ENCODE measurements at places on chromosomes 5 and 9.

GRCh38 chr9:93306081-93306480 lies 122.1 kb downstream of the WNK2 start:
- DNase-seq: peak; percentile 47

DNA sequence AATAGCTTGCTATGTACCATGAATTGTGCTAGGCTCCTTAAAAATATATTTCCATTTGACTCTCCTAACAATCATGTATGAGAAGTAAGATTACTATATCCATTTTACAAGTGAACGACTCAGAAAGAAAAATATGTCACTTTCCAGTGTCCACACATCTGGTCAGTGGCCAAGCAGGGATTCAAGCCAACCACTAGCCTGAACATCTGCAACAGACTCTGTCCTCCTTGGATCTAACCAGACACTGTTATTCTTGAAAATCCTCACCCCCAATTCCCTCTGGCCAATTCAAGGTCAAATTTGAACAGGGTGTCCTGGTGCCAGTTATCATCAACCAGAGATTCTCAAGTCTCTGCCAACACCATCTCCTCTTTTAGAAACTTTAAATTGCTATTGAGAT lies 344.1 kb upstream of the WWC1 start:
- no peak for DNase-seq

DNA sequence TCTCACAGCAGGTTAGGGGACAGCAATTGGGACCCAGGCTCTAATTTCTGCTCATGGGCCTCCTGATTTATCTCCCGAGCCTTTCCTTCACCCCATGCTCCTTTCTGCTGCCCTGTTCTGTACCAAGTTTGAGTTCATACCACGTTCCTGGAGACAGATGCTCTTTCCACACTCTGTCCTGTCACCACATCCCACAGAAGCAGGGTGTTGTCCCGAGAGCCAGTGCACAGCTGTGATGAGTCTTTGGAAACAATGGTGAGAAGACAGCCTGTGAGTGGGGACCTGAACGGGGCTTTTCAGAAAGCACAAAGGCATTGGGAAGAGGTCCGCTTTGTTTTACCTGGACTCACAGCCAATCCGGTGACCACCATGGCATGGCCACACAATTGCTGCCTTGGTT lies 17.4 kb downstream of the WDR31 start:
- no peak for DNase-seq

DNA sequence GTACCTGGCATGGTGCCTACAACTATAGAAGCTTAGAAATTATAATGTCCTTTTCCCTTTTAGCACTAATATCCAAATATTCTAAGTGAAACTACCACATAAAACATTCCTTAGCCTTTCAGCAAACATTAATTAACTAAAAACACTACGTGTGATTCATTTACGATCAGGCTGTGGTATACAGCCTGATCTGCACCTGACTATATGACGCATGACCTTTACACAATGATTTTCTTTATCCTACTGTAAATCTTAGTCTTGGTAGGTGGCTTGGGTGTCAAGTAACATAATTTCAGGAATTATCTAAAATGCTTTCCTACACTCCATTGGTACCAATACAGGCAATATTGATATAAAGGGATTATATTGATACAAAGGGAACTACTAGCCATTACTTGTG lies 686.7 kb downstream of the DTWD2 start:
- DNase-seq: no peak

DNA sequence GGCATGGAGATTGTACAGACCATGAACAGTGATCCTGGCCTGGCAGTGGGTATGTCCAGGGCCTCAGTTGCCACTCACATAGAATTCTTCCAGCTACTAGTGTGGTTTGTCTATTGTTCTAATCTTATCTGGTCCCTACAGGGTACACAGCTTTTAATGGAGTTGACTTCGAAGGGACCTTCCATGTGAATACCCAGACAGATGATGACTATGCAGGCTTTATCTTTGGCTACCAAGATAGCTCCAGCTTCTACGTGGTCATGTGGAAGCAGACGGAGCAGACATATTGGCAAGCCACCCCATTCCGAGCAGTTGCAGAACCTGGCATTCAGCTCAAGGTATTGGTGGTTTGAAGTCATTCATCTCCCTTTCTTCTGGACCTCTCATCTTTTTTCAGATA lies 43.8 kb downstream of the THBS4 start:
- no peak for DNase-seq

GRCh38 chr5:34804913-34805312 lies 34.1 kb upstream of the TTC23L start:
- DNase-seq: no peak

GRCh38 chr5:110785356-110785755 lies 46.5 kb downstream of the SLC25A46 start:
- no peak for DNase-seq

DNA sequence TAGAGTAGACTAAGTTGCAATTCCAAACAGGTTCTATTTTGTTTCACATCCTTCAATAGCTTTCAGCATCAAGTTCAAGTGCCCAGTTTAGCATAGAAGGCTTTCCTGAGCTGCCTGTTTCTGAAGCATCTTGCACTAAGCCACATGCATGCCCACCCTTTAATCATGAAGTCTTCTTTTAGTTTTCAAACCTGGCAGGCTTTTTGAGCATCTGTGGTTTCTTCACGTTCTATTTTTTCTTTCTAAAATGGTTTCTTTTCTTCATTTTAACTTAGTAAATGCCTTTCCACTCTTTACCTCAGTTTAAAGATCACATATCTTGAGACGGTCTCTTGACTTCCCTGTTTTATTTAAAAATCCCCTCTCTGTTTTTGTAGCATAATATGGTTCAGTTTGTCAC lies 360.1 kb downstream of the MAN2A1 start:
- no peak for DNase-seq

DNA sequence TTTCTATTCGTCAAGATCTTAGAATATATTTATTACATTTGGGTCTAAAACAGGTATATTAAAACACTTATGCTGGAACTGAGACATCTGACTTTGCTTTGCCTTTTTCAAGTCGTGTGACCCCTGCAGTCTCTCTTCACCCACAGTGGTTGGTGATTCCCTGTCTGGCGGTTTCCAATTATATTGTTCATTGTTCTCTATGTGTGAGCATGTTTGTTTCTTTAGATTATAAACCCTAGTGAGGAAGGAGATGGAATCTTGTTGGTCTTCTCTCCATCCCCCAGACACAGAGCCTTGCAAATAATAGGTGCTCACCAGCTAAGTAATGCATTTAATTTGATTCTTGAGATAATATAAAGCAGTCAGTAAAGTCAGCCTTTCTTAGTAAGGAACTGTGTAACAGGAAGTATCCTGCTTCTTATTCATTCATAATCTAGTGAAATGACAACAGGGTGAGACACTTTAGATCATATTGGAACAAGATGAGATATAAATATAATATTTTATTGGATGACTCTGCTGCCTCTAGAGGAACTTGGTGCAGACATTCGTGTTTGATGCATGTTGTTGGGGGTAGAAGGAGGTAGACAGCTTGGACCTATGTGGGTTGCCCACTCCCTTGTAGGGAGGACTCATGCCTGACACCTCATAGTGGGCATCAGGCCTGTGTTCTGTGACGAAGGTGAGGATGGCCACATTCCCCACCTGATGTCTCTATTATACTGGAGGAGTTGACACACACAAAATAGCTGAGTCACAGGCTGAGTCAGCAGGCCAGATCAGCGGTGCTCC lies 88.1 kb downstream of the FGF1 start:
- no peak for DNase-seq

GRCh38 chr9:114303571-114303970 lies 19.3 kb upstream of the ORM1 start:
- no peak for DNase-seq

DNA sequence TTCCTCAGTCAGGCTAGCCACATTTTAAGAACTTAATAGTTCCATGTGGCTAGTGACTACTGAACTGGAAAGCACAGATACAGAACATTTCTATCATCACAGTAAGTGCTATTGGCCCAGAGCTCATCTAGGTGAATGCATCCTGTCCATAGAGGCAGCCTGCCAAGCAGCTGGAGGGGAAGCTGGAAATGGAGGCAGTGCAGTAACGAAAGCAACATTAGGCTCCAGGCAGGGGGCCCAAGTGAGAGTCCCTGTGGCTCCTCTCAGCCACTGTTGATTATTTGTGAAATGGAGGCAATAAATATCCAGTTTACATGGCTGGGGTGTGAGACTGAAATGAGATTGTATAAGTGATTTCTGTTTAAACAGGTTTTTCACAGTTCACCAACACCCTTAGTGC lies 227.2 kb upstream of the KLF9 start:
- no peak for DNase-seq

DNA sequence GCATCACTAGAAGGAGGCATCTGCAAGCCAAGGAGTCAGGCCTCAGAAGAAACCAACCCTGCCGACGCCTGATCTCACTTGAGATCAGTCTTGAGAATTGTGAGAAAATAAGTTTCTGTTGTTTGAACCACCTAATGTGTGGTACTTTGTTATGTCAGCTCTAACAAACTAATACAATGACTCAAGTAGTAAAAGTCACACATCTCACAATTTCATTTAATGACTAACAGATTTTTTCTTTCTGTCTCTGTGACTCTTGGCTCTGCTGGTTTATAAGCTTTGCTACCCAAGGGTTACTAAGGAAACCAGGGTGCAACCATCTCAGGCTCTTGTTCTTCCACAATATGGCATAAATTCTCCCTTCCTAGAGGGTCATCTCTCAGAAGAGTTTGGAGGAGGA lies 315.8 kb upstream of the GRAMD2B start:
- DNase-seq: no peak

DNA sequence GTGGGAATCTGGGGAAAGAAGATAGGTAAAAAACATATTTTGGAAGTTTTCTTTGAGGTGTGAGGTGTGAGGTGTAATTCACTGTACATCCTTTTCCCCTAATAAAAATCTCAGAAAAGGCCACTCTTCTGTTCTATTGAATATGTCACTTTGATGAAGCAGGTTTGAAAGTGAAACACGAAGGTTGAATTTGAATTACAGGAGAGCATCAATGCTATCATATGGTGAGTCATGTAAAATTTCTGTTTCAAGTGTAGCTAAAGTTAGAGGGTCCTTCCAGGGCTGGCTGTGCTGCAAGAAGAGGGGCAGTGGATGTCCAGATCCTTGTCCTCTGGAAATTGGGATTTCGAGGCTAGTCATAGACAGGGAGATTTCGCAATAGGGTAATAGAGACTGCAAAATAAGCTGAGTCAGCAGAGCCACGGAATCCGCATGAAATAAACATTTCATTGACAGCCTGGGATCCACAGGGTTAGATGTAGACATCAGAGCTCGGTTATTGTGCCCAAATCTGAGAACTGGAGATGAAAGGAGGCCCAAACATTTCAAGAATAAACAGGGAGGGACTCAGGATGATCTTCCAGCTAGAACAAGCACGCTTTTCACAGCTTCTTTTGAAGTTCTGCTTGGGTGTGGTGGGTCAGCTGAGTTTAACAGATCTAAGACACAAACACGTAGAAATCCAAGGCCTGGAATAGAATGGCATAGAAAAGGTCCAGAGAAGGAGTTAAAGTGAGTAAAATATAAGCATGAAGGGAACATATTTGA lies 194.4 kb upstream of the CDKN2B start:
- no peak for DNase-seq

- no peak for DNase-seq
These were observed 1079.7 kb upstream of the CDH18 start for GRCh38 chr5:21067724-21068123.

DNA sequence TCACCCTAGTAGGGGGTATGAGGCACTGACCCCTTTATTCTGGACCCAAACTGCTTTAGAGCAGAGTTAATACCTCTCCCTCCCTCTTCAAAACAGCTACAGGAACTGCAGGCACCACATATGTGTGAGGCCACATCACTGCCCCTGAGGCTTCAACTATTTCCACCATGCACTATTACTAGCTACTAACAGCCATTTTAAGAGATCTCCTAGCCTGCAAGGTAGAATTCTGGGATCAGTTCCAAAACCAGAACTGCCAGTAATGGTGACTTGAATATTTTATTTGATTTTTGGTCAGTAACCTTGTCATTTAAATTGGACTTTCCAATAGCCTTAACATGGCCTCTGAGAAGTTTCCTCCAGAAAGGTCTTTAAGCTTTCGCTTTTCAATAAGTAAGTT lies 55.3 kb upstream of the FSD1L start:
- DNase-seq: no peak

DNA sequence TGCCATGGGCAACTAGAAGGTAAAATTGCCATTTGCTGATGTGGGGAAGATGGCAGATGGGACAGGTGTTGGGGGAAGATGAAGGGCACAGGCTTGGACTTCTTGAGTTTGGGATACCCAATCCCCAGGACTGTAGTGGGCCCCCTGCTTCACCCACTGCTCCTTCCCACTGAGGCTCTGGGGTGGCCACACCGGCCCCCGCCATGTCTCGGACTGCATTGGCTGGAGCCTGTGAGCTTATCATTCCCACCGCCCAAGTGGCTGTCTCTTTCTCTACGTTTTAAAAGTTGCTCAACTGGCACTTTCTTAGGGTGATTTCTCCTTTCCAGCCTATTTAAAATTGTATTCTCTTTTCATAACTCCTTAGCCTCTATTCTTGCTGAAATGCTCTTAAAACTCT lies 730.0 kb upstream of the ADAMTS16 start:
- no peak for DNase-seq

GRCh38 chr9:10661376-10661775 lies 48.6 kb upstream of the PTPRD start:
- no peak for DNase-seq

DNA sequence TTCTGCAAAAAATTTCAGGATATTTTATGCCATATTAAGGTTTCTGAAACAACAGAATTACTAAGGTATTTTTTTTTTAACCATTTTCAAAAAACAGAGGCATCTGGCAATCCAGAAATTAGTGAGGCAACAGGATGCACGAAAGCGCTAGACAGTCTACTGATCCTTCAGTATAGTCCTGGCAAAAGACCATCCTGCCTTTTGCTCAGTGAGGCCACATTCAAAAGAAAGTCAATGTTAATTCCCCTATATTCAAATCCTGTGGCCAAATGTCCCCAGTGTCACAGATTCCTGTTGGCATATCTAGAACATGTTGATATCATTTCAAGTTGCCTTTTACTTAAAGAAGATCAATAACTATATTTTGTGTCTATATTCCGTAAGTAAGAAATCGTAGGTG lies 13.1 kb upstream of the NFIB start:
- DNase-seq: no peak

- DNase-seq: no peak
These were observed 6.7 kb downstream of the SUSD3 start for GRCh38 chr9:93065135-93065720.

GRCh38 chr5:28400076-28400475 lies 1361.7 kb upstream of the CDH9 start:
- DNase-seq: no peak

DNA sequence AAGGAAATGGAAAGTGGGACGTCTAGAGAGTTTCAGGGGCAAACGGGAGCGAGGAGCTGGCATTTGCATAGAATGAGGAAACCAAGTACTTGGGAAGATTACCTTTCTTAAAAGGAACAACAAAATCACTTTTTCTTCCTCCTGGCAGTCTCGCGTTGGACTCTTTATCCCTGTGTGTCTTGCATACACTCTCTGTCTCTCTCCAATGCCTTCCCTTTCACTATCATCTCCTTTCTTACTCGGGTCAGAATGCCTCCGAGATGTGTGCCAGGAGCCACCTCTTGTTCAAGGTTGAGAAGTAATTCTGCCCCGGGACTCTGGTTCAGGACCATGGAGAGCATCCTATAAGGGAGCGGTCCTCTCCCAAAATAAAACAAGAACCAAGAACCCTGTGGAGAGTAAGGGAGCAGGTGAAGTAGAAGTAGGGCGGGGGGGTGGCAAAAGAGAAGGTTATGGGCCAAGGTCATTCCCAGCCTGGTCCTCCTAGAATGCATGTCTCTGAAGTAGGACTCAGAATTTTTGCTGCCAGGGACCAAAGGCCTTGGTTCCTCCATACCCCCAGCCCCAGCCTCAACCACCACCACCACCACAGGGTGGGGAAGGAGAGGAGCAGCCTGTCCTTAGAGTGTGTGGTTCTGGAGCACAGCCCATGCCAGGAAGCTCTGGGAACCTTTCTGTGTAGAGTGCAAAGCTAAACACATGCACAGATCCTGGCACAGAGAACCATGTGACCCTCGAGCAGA lies 72.1 kb upstream of the ARAP3 start:
- DNase-seq: no peak
